ENCODE measurements at places on chromosomes 2 and 18.

GRCh38 chr2:133972297-133972696, 281.6 kb upstream of the MGAT5 start:
- DNase-seq = no peak

DNA sequence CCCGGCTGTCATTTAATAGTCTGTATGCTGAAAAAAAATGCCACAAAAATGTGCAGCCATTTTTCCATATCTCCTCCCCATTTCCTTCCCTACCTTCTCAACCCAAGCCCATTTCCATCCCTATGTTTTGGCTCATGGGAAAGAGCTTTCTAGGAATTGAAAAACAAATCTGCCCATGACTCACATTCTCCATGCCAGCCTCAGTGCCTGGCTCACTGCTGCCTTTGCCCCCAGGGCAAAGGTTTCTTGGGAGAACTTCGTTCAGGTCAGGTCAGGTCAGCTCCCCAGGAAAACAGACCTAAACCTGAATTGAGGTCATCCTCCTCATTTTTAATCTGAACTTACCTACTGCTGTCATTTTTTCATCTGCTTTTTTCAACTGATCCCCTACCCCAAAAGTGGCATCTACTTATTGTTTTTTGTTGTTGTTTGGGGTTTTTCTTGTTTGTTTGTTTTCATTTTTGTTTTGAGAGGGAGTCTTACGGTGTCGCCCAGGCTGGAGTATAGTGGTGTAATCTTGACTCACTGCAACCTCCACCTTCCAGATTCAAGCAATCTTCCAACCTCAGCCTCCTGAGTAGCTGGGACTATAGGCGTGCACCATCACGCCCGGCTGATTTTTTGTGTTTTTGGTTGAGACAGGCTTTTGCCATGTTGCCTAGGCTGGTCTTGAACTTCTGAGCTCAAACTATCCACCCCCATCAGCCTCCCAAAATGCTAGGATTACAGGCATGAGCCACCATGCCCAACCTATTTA, 66.7 kb downstream of the FECH start:
- DNase-seq = no peak

GRCh38 chr2:201852462-201852861, 46.1 kb downstream of the CDK15 start:
- no peak for DNase-seq

DNA sequence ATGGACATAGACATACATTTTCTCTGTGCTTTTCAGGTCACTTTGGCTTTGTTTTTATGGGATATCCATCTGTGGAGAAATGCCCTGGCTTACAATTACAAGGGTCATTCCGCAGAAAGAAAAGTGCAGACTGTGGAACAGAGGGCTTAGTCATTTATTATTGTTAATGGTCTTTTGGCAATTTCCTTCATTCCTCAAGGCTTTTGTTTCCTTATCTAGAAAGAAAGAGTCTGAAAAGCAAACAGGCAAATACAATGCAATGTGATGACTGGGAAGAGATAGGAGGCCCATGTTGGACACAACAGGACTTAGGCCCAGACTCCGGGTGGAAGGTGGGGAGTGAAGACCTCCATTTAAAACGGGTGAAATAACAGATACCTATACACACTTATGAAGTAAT, 129.5 kb upstream of the CAVIN2 start:
- DNase-seq = peak; percentile 20

GRCh38 chr2:117850015-117850414, 35.5 kb downstream of the DDX18 start:
- DNase-seq = no peak

DNA sequence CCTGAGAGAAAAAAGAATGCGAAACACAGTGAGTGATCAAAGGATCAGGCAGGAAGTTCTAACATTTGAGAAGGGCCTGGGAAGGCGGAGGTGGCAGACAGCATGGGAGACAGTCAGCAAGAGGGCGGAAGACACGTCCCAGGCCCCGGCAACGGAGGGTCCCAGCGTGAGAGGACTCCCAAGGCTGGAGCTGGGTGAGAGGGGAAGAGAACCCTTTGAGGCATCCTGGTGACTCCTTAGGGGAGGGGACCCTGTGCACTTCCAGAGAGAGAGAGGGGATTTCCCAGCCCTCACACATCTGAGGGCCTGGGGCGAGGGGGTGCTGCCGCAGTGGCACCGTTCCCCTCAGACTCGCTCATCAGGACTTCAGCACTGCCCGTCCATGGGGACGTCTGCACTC, 133.4 kb downstream of the RTP5 start:
- no peak for DNase-seq

GRCh38 chr2:210591663-210592062, 35.3 kb downstream of the CPS1 start:
- no peak for DNase-seq

GRCh38 chr2:176139661-176140512, 10.4 kb downstream of the HOXD8 start:
- DNase-seq = peak; percentile 37

DNA sequence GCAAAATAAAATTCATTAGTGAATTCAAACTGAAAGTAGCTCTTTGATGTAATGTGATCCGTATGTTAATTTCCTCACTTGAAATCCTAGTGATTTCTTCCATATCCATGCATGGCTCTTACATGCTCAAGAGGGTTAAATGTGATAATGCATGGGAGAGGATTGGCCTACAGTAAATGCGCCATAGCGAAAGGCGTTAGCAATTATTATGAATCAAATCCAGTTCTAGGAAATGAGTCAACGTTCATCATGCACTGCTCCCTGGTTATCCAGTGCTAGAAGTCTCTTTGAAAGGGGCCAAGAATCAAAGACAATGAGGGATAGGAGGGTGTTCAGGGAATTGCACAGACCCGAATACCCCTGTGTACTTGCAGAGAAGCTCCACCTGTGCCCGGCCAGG, 101.4 kb upstream of the RASGRP3 start:
- DNase-seq = no peak

DNA sequence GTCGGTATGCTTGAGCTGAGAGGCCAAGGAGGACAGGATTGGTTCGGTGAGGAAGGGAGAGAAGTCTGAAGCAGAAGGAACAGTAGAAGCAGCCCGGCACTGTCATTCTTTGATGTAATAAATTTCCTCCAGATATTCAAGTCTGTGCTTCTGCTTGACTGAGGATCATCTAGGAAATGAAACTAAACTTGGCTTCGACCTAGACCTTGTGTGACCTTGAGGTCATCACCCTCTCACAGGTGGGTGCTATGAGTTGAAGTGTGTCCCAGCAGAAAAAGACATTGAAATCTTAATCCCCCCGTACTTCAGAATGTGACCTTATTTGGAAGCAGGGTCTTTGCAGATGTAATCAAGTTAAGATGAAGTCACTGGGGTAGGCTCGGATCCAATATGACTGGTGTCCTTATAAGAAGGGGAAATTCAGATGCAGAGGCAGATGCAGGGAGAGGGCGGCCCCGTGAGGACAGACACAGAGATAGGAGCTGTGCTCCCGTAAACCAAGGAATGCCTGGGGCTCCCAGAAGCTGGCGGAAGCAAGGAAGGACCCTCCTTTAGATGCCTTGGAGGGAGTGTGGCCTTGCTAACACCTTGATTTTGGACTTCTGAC, 49.0 kb downstream of the PRKCE start:
- no peak for DNase-seq

DNA sequence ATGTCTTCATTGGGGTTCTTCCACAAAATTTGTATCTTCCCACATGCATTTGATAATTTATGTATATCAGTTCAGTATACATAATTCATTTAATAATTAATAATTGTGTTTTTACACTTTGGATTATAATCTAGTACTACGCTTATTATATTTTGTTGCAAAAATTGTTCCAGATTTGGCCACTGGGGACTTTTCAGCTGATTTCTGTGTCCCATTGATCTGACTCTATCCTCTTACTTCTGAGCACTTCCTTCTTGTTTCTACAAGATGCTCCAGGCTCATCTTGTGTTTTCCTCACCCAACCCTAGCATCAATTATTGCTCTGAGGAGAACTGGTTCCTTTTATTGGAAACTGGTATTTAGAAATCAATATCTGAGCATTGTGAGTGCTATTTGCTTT, 215.3 kb upstream of the CDH19 start:
- DNase-seq = no peak

GRCh38 chr2:120669121-120669952, 66.3 kb upstream of the GLI2 start:
- DNase-seq = no peak

DNA sequence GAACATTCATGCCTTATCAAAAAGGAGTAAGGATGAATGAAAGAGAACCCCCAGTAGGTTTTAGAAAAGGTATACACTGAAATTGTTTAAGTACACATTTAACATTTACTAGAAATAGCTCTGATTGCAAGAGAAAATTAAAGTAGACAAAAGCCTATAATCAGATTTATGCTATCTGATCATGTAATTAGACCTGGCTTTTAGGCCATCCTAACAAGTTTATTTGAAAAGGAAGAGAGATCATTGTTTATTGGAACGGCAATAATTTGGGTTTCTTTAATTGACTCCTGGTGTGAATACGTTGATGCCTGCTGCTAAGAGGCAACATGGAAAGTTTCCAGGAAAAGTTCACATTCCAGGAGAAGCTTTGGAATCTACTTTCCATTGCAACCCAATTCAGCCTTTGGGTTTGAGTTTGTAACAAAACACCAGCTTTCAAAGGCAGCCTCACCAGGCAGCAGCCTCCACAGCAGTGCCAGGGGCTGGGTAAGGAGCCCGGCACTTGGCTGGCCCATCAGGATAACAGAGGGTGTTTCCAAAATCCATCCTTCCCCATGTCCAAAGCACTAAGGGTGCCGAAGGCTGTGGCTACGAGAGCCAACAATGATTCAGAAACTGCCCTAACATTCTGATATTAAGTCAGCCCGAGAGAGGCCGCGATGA, 18.0 kb downstream of the FZD7 start:
- no peak for DNase-seq

GRCh38 chr2:241160318-241160717, 10.1 kb downstream of the PPP1R7 start:
- DNase-seq = no peak

GRCh38 chr2:44650796-44651195, 289.0 kb downstream of the CAMKMT start:
- DNase-seq = no peak

DNA sequence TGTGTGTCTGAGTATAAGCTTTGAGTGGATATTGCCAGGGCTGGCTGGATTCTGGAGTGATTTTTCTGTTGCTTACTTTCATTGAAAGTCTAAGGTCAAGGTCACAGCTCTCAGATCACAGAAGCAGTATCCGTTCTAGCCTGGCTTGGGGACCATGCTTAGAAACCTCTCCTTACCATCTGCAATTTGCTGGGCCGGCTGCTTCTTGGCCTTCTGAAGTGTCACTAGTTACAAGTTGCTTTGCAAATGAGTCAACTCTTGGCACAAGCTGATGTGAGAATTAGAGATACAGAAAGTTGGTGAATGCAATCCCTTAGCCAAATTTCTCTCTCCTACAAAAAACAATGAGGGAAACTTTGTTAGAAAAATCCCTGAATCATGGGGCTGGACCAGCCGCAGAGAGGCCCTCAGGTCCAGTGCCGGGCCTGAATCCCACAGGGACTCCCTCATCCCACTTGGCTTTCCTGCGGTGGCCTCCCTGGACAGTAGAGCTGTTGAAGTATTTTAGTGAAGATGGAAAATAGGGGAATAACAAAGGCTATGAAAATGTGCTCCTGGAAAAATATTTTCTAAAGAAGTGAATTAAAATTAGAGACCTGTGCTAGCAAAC, 92.7 kb upstream of the CNGA3 start:
- no peak for DNase-seq

GRCh38 chr18:29154196-29154757, 977.3 kb upstream of the CDH2 start:
- DNase-seq = peak; percentile 42

- DNase-seq = no peak
These were observed 28.0 kb upstream of the SLC35F6 start for GRCh38 chr2:26735883-26736588.

DNA sequence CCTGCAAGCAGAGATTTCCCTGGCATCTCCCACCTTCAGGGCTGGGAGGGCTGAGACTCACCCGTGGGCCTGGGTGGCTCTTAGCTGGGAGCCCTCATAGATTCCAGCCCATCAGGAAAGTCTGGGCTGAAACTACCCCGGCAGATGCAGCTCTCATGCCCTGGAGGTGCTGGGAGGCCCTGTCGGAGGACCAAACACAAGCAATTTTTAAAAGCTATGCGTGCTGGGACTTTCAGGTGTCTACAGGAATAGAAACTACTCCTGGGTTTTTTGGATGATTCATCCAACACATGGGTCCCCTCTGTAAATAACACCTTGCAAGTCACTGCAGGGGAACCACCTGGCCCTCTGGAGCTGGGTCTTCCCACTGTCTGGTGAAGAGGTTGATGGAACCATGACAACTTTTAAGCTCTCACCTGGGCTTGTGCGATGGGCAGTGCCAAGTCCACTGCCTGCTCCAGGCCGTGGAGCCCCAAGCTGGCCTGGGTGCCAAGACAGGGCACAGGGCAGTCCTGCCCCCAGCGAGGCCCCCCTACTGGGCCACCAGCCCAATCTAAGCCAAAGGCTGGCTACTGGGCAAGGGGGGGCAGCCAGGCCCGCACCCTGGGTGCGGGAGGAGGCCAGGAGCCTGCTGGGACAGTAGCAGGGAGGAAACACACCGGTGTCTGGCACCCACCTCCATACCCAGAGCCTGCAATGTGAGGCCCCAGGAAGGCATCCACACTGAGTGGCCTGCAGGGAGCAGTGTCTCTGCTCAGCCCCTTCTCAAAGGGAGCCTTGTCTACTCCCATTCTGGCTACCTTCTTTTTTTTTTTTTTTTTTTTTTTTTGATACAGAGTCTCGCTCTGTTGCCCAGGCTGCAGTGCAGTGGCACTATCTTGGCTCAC, 1.1 kb upstream of the GPR55 start:
- DNase-seq = no peak

- no peak for DNase-seq
These were observed 898.2 kb downstream of the NRXN1 start for GRCh38 chr2:50133766-50134165.

GRCh38 chr2:187037310-187037709, 188.3 kb upstream of the ZSWIM2 start:
- peak; percentile 23 for DNase-seq

GRCh38 chr2:47014564-47015051, 99.0 kb upstream of the MCFD2 start:
- no peak for DNase-seq

DNA sequence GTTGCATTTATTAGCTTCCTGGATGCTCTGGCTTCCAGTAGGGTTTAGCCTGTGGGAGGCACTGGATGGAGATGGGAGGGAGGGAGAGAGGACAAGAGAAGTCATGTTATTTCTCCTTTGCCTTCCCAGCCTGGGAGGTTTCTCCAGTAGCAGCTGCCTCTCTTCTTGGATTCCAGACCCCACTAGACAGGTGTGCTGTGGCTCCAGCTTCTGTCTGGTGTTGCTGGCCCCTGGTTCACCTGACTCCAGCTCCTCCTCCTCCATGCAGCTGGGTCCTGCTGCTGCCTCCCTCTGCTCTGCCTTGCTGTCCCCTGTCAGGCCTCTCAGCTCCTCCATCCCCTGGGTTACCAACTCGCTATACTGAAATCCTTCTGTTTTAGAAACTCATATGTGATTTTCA, 188.9 kb upstream of the TNP1 start:
- no peak for DNase-seq

- DNase-seq = no peak
These were observed 3.9 kb upstream of the MGAT4A start for GRCh38 chr2:98734823-98735260.

- DNase-seq = no peak
These were observed 27.6 kb downstream of the STAT1 start for GRCh38 chr2:190986221-190986953.

GRCh38 chr2:148167855-148168254, 147.0 kb downstream of the MBD5 start:
- DNase-seq = no peak

Measured in fibroblast of villous mesenchyme (primary cell).